ENCODE measurements at places on chromosomes 6 and 20.
A peak's percentile ranks its signal among the peaks of the same experiment; 100 is the strongest.

- no peak for DNase-seq
These were observed 155.3 kb upstream of the ZNF217 start for GRCh38 chr20:53748821-53749421.

DNA sequence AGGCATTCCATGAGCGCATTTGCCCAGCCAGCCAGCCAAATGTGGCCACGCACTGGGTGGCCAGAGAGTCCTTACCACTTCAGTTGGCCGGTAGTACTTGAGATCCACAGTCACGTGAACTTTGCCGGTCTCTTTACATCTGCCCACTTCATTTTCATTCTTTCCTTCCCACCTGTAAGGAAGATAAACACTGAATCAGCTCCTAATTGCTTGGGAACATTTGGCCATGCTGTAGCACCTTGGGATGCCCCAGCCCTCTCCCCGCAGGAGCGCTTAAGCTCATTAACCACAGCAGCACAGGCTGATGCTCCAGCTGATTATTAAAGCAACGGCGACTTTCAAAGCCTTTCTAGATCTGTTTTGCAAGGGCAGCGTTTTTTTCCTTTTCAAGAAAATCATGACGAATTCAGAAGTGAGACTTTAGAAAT lies 116.6 kb downstream of the FOXC1 start:
- DNase-seq = peak; percentile 19

GRCh38 chr6:78810146-78810545 lies 57.2 kb upstream of the IRAK1BP1 start:
- DNase-seq = no peak

DNA sequence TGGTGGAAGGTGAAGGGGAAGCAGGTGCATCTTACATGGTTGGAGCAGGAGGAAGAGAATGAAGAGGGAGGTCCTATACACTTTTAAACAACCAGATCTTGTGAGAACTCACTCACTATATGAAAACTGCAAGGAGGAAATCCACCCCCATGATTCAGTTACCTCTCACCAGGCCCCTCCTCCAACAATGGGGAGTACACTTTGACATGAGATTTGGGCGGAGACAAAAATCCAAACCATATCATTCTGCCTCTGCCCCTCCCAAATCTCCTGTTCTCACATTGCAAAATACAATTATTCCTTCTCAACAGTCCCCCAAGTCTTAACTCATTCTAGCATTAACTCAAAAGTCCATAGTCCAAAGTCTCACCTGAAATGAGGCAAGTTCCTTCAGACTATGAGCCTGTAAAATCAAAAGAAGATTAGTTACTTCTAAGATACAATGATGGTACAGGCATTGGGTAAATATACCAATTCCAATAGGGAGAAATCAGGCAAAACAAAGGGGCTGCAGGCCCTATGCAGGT lies 60.5 kb downstream of the EDN1 start:
- no peak for DNase-seq

GRCh38 chr6:169997187-169997929 lies 245.9 kb downstream of the ERMARD start:
- no peak for DNase-seq
